H7 (cell line): ENCODE measurements at places on chromosomes 2 and 18.

GRCh38 chr2:168234407-168235085 is 12.8 kb downstream of the STK39 start:
- DNase-seq, result no peak

GRCh38 chr2:28437918-28438317 is 45.3 kb downstream of the FOSL2 start:
- DNase-seq, result peak; percentile 51

- no peak for DNase-seq
These were observed 659.2 kb upstream of the RAB6C start for GRCh38 chr2:129320288-129320687.

DNA sequence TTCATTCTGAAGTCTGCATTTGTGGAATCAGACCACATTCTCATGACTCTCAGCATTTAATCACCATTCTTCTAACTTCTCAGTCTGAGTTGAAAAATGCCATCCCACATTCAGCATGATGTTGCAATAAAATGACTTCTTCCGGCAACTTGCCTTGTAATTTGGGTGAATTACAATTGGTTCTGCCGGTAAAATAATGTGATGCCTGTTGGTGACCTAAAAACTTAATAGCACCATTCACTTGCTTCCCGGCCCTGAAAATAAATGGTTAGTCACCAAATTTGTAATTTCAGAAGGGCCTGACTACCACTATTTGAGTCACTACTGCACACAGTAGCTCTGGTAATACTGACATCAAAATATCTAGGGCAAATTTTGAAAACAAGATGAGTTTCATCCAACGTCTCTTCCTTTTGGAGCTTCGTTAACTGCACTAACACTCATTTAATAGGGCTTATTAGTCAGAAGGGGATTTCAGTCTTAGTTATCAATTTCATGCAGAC is 637.1 kb upstream of the CHAC2 start:
- DNase-seq, result no peak

DNA sequence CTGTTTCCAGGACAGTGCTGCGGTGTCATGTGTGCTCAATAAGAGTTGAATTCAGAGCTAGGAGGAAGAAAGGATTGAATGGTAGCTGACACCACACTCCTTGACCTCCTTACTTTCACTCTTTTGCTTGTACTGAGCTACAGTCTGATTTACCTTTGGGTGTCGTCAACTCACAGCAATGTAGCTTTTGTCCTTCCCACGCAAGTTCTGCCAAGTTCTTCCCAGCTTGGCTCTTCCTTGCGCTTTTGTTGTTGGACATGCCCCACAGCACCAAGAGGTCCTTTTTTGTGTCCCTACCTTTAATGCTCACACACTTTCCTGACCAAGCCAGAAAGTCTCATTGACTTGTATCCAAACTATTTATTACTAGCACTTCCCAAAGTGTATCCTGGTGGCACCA is 38.3 kb upstream of the ITGB6 start:
- no peak for DNase-seq

- DNase-seq, result no peak
These were observed 48.7 kb downstream of the ATOH8 start for GRCh38 chr2:85802354-85803103.

DNA sequence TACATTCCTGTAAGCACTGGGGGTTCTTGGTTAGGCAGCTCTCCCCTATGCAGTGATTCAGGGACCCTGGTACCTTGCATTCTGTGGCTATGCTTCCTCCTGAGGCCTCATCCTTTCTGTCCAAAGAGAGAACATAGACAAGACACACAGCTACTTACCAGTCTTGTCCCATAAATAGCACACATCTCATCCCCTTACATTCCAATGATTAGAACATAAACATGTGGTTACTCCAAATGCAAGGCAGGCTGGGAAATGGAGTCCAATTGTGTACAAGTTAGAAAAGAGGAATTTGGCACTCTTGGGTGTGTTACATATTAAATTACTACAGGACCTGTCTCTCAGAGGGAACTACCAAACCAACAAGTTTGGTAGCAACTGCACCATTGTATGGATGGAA is 171.3 kb downstream of the ARHGAP15 start:
- DNase-seq, result no peak

DNA sequence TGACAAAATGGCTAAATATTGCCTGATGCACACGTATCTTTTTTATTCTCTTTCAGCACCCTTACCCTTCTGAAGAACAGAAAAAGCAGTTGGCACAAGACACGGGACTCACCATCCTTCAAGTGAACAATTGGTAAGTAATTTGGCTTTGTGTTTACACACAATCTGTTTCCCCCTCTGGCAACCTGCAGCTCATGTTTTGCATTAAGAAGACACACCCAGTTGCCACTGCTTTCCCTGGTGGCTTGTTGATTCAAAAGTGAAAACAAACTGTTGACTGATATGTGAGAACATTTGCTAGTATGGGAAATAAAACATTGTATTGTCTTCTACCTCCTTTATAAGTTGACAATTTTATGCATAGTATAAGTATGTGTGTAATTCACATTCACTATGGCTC is 113.0 kb downstream of the MEIS1 start:
- DNase-seq, result no peak

DNA sequence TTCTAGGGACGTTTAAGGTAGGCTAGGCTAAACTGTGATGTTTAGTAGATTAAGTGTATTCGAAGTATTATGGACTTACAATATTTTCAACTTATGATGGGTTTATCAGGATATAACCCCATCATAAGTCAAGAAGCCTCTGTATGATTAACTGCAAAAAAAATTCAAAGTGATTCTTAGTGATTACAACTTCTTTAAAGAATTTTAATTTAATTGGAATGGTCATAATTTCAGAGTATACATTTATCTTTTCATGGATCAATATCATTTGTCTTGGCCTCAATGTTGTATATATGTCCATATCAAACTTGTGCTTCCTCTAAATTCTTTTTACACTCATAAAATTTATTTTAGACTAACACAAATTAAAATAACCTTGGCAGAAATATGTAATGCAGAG is 183.3 kb upstream of the LRP1B start:
- DNase-seq, result no peak

GRCh38 chr2:242075696-242076095 is 206.2 kb downstream of the RTP5 start:
- no peak for DNase-seq

- no peak for DNase-seq
These were observed 141.7 kb upstream of the CAB39 start for GRCh38 chr2:230570987-230571386.

DNA sequence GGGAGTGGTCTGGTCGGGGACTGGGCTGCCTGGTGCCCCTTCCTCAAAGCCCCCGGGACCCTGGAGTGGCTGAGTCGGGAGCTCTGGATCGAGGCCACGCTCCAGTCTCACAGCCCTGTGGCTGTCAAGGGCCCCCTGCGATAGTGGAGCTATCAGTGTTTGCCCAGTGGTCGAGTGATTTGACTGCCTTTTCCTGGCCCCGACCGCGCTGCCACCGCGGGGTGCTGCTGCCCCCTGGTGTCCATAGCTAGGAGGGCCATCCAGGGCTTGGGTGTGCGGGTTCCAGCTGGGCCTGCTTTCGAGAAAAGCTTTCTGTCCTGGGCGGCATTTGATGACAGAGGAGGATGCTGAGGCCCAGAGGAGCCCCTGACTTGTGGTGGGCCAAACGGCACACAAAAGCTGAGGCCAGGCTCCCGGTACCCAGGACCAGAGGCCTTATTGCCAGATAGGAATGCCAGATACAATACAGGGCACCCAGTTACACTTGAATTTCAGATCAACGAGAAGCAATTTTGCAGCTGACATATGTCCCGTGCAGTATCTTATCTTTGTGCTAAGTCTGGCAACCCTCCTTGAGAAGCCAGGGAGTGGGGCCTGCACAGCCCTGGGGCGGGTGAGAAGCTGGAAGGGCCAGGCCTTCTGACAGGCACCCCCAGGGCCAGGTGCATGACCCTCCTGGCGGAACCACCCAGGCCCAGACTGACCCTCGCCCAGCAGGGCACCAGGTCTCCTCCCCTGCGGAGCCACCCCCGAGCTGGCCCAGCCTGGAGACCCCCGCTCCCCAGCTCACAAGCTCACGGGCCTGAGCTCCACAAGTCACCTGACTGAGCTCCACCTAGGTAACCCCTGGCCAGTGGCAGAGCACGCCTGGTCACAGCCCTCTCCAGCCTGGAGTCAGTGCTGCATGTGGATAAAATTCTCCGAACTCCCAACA is 13.0 kb downstream of the ODC1 start:
- DNase-seq, result peak; percentile 96

DNA sequence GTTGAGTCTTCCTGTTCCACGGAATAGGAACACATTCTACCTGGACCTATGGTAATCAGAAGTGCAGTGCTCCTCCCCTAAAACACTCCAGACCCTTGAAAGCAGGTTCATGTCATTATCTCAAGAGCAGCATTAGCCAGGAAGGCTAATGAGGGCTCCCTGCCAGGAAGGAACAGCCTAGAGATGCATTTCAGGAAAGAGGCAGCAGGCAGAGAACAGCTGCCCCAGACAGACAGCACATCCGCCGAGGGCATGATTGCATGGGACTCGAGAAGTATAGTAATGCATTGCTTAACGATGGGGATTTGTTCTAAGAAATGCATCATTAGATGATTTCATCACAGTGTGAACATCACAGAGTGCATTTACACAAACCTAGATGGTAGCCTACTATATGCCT is 171.5 kb downstream of the ALK start:
- DNase-seq, result no peak

GRCh38 chr2:70743677-70744076 is 24.3 kb downstream of the ADD2 start:
- DNase-seq, result no peak

DNA sequence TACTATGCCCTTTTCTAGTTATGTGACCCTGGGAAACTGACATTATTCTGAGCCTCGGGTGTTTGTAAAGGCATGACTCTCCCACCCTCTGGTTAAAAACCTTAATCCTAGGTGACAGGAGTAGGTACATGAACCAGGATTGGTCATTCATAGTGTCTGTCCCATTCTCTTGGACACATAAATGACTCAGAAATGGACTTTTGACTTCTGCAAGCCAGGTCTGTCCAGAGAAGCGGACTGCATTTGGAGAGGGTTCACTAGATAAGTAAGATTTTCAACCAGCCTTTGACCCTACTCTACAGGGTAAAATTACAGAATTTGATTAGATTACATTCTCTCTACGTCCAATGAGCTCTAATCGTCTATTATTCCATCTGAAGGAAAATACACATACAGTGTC is 285.9 kb downstream of the DPP10 start:
- DNase-seq, result no peak

- no peak for DNase-seq
These were observed 71.0 kb downstream of the HS1BP3 start for GRCh38 chr2:20579866-20580265.

DNA sequence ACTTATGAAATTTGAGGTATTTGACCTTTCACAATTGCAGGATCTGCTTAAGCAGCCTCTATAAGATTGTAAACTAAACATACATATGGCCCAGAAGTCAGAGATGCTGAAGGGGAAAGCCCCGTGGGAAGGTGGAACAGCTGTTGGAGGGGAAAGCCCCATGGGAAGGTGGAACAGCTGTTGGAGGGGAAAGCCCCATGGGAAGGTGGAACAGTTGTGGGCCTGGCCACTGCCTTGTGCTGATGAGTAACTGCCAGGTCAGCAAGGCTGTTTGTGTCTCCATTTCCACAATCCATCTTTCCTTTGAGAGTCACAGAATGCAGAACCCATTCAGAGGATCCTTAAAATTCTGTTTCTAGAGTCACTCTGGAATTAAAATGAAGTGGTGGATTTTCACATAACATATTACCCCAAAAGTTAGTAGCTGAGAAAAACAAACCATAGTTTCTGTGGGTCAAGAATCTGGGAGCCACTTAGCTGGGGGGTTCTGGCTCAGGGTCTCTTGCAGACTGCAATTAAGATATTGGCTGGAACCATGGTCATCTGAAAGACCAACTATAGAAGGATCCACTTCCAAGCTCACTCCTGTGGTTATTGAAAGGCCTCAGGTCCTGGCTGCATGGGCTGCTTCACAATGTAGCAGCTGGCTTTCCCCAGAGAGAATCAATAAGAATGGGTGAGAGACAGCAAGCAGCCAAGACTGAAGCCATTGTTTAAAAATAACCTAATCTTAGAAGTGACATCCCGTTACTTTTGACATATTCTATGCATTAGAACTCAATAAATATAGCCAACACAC is 86.6 kb upstream of the CAVIN2 start:
- DNase-seq, result no peak

DNA sequence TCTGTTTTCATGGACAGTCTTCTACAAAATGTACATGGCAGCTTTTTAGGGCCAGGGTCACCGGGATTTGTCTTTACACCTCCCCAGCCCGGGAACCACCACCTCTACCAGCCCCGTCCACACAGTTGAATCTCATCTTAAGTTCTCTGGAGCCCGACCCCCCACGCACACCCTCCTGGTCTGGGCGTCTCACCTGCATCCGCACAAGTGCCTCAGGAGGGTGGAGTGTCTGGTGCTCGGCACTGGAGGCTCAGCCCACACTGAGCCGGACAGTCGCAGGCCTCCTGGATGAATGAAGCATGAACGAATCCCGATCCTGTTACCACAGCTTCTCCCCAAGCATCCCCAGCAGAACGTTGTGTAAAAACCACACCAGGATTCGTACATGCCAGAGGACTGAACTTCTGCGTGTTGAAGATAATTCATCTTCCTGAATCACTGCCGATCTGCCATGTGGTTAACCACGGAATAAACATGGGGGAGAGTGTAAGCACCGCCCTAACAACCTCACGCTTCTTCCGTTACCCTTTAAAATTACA is 162.0 kb downstream of the RTP5 start:
- DNase-seq, result no peak

- no peak for DNase-seq
These were observed 61.0 kb downstream of the RPL37A start for GRCh38 chr2:216559625-216560156.

GRCh38 chr18:40673150-40673549 is 1281.9 kb upstream of the PIK3C3 start:
- no peak for DNase-seq

- no peak for DNase-seq
These were observed 22.8 kb downstream of the ICA1L start for GRCh38 chr2:202848813-202849212.

GRCh38 chr2:121777699-121778058 is 22.2 kb downstream of the TSN start:
- DNase-seq, result no peak

- peak; percentile 5 for DNase-seq
These were observed 844.3 kb downstream of the MBD2 start for GRCh38 chr18:53380063-53380639.
